Activated CD8-positive, alpha-beta memory T cell treated with anti-CD3 and anti-CD28 coated beads for 1 hour (primary cell): ENCODE measurements at places on chromosomes 3 and 15.

- no peak for DNase-seq
These were observed 41.1 kb downstream of the CYFIP1 start for GRCh38 chr15:22939051-22939450.

DNA sequence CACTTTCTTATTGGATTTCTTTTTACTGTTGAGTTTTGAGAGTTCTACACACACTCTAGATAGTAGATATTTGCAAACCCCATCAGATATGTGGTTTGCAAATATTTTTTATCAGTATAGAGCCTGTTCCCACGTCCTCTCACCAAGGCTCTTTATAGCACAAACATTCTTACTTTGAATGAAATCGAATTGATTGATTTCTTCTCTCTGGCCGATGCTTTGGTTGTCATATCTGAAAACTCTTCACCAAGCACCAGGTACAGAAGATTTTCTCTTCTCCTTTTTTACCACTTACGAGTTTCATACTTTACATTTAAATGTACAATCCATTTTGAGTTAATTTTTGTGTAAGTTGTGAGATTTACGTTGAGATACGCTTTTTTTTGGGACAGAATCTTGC, 163.4 kb downstream of the PTPRG start:
- DNase-seq = no peak

DNA sequence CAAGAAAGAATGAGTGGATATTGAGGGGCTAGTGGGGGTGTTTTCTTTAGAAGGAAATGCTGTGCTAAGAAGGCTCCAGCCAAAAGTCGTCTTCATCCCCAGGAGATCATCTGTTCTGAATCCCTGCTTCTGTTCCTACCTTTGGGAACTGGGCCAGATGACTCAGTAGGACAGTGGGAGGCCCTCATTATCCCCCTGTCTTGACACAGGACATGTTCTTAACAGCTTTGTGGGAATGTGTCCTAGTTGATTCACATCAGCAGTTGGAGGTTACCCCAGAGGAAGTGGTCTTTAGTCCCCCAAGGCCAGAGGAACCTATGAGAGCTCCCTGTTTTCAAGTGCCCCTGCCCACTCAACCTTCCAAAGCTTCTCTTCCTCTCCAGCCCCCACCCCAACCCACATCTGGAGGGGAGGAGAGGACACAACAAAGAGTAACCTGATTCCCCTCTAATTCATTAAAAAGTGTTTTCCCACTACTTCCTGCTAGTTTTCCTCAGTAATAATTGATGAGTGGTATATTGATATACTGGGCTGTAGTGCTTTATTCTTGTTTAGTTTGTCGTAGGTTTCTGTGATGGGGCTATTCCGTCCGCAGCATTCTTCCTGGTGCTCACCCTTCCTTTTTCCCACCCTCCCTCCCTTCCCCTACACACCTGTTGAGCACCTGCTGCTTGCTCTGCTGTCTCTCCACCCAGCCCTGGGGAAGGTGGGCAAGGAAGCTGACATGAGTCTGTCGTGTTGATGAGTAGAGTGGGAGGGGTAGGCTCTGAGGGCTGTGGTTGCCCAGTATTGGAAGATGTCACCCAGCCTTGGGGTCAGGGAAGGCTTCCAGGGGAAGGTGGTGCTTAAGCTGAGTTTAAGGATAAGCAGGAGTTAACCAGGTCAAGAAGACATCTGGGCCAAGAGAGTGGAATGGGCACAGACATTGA, 9.3 kb downstream of the PXYLP1 start:
- no peak for DNase-seq

GRCh38 chr3:134338516-134339261, 35.6 kb downstream of the AMOTL2 start:
- DNase-seq = no peak

DNA sequence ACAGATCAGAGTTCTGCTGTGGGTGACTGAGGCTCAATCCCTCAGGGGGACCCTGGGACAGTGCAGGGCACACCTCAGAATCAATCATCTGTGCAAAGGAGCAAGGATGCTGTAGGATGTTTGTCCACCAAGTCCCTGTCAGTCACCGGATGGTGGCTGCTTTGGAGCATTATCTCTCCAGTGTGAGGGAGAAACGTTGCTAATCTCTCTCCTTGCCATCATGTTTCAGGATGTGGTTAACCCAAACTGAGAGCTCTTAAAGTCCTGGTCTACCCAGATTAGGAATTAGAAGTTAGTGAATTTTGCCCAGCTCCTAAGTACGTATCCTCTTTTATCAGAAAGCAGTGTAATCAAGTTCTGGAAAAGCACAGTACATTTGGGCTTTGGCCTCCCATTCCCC, 26.2 kb upstream of the LRRC3B start:
- DNase-seq = no peak

DNA sequence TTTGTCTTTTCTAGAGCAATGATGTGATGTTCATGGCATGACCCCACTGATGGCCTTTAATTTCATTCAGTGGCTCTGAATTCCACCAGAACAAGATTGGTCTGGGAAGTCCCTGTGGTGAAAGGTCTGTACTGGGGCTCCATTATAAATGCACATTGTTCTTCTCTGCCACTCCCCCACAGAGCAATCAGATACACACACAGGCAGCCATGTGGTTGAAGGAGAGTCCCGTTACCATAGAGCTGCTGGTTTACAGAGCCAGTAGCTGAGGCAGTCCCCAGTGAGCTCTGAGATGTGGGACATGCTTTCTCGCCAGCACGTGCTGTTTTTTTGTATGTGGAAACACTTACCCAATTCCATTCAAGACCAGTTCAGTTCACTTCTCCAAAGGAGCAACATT, 172.7 kb upstream of the TRIM42 start:
- no peak for DNase-seq

DNA sequence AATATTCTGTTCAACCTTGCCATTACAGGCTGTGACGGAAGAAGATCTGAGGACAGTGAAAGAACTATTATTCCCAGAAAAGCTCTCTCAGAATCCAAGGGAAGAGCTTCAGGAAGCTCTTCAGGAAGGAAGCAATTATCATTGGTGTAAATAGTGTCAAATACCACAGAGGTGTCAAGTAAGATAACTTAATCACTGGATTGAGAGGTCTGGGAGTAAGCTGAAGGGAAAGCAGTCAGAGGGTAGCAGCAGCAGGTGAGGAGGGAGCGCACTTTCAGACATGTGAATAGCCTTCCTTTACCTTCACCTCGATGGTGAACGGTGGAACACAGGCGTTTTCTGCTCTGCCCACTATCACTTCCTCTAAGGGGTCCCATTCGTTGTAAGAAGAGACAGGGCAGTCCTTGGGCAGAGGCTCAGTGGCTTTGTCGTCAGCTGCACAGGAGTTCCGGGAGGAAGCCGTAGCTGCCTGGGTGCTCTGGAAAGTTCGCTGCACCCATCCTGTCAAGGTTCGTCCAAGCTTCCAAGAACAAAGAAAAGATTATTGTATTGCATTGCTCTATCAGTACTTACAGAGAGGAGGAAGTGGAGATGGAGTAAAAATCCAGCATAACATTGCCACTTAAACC, 1.9 kb downstream of the GATM start:
- no peak for DNase-seq

DNA sequence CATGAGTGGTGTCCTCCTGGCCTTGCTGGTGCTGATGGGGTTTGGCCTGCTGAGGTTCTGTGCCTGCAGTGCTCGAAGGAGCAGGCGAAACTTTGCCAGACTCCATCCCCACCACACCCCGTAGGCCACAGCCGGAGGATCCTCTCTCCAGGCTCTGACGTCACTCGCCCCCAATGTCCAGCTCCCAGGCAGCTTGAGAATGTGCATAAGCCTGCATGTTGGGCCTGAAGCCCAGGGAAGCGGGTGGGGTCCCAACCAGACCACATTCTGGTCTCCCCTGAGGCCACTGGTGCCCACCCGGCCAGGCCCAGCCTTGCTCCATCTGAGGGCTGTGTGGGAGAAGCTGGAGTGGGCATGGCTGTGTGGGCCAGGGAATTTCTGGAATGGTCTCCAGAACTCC, 109.8 kb downstream of the ASB7 start:
- no peak for DNase-seq

- no peak for DNase-seq
These were observed 40.8 kb upstream of the CD47 start for GRCh38 chr3:108131475-108132134.

- no peak for DNase-seq
These were observed 44.2 kb downstream of the SETD5 start for GRCh38 chr3:9441501-9442221.

- no peak for DNase-seq
These were observed 28.6 kb upstream of the VEPH1 start for GRCh38 chr3:157531771-157532170.

GRCh38 chr3:141440942-141441341, 45.9 kb upstream of the RASA2 start:
- no peak for DNase-seq

DNA sequence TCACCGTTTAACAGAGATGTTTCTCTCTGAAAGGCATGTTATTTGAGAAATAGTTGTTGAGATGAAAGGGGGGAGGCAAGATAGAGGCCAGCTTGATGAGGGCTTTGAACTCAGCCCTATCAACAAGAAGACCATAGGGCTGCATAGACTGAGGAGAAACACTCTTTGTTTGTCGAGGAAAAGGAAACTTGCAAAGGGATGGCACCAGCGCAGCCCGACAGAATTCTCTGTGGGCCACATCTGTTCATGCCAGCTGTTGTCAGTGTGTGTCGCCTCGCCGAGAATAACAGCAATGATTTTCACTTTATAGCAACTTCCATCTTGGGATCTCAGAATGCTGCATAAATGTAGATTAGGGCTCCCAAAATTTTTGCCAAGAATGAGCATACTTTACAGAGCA, 478.3 kb upstream of the TPRG1 start:
- no peak for DNase-seq

DNA sequence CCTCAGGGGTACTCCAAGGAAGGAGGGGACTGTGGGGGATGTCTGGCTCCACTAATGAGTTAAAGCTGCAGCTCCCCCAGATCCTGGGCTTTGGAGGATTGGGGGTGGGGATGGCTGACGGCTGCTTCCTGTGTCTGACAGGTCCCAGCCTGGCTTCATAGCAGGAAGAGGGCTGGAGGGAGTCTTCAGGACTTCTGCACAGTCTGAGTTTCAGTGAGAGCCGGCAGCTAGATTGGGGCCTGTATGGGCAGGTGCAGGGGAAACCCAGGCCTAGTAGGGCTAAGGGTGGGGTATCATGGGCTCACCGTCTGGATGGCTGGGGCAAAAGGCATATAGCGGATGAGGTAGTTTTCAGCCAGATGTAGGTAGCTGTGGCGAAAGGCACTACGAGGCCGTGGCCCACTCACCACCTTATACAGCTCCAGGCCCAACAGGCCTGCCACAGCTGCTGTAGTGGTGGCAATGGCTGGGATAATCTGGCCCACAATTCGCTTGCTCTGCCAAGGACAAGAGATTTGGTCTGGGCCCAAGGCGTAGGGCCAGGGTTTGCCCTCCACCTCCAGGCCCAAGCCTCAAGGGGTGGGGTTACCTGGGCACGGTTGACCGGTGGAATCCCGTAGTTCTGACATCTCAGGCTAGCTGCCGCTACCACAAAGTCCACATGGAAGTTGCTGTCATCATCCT, 4.5 kb downstream of the INKA1 start:
- DNase-seq = no peak

DNA sequence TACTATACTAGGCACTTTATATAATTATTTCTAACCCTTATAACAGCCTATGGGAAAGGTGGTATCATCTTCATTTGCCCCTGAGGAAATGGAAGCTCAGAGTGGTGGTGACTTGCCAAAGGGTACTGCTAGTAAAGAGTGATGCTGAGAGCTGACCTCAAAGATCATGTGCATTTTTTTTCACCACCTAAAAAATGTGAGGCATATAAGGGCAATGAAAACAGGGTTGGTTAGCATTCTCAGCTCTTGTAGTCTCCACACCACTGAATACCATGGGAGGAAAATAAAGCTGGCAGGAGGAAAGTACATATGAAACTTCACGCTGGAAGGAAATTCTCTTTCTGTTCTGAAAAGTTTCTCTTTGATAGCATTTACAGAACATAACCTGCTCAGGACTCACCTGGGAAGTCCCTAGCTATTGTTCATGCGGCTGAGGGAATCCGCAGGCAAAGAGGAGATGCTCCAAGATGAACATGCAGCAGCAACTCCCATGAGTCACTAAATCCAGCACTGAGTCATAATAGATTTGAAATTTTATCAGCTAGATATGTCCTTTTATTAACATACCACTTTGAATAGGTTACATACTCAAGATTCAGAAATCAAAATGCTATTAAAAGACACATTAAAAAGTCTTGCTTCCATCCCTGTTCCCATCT, 17.3 kb downstream of the FAIM start:
- no peak for DNase-seq

DNA sequence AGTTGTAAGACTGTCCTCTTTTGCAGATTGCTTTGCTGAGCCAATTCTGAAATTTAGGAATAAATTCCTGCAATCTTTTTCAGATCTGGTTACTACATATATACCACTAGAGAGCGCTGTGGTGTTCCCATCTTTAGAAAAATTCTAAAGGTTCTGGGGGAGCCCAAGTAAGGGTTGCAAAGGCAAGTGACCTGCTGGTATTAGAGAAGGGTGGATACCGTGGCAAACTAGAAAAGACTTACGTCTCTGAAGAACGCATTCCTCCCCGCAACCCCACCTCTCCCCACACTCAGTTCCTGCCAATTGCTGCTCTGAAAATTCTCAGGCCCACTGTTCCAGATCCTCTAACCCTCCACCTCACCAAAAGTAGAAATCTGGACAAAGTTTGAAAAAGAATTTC, 48.5 kb downstream of the EFHB start:
- no peak for DNase-seq

DNA sequence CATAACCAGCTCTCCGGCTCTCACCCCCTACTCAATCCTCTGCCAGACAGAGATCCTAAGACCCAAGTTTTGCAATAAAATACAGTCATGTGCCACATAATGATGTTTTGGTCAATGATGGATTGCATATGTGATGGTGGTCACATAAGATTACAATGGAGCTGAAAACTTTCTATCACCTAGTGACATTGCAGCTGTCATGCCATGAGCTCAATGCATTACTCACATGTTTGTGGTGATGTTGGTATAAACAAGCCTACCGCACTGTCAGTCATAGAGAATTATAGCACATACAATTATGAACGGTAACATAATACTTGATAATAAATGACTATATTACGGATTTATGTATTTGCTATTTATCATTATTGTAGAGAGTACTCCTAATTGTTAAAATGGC, 26.9 kb upstream of the SAMMSON start:
- no peak for DNase-seq

- DNase-seq = no peak
These were observed 130.9 kb upstream of the SATB1 start for GRCh38 chr3:18556001-18556408.

DNA sequence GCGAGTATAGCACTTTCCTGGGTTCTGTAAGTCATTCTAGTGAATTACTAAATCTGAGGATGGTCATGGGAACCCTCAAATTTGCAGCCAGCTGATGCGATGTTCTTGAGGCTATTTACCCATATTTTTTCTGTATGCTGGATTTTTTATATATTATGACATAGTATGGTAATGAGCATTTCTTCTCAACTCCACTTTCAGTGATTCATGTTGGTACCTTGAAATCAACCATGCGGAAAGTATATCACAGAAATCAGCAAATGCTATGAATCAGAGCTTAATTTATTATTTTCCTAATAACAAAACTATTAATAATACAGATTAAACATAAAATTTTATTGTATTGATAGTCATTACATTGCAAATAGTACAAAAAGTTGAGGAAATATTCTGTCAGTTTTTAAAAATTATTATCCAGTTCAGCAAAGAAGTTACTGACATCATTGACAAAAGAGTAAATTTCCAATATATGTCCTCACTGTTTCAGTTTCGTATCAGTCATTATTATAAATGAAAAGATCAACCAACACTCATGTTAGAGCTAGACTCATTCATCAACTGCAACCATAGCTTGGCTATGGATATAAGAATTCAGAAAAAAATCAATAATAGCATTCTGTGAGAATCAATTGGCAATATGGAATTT, 164.3 kb upstream of the SETMAR start:
- DNase-seq = no peak

- peak; percentile 34 for DNase-seq
These were observed 62.7 kb downstream of the EOMES start for GRCh38 chr3:27659279-27660021.
